ENCODE measurements at places on chromosomes 3 and 15. TPM values are rescaled to one million over a fixed set of nuclear protein-coding genes. Genes with fewer than 3 reads are reported as not detected.
A peak's percentile ranks its signal among the peaks of the same experiment; 100 is the strongest.

- H3K27ac ChIP-seq, result no peak overlapping the region
- no peaks in the 10 kb centered on the region for H3K36me3 ChIP-seq
- H3K4me3 ChIP-seq, result no peak overlapping the region
- no peak for DNase-seq
Measured at GRCh38 chr3:177330779-177331178, 133.5 kb upstream of the TBL1XR1 start.

DNA sequence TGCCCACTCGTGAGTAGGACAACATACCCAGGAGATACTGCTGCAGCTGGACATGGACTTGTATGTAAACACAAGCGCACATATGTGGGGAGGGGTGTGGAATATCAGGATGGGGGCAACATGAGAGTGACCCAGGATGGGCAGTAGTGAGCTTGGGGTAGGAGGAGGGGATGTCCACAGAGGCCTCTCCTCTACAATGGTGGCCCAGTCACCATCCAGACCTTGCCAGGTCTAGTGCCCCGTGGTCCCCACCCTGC, 266 bp upstream of the ZBTB47 start:
- H3K27me3 ChIP-seq, result no peaks in the 10 kb centered on the region
- DNase-seq, result no peak
- H3K27ac ChIP-seq, result no peak overlapping the region
- H3K4me1 ChIP-seq, result peaks cover 31% of the 10 kb centered on the region

GRCh38 chr15:96247621-96248305, 82.7 kb upstream of the NR2F2 start:
- no peak overlapping the region for H3K4me3 ChIP-seq
- H3K36me3 ChIP-seq, result no peaks in the 10 kb centered on the region
- no peak overlapping the region for H3K27ac ChIP-seq
- no peaks in the 10 kb centered on the region for H3K4me1 ChIP-seq
- no peak for DNase-seq

Gene GPR15
- total RNA-seq, result 8.4 TPM

- H3K4me1 ChIP-seq, result peaks cover 15% of the 10 kb centered on the region
- H3K27ac ChIP-seq, result no peak overlapping the region
- no peaks in the 10 kb centered on the region for H3K27me3 ChIP-seq
- no peak for DNase-seq
Measured at GRCh38 chr3:129429080-129429451, 630 bp upstream of the EFCAB12 start.

- no peaks in the 10 kb centered on the region for H3K36me3 ChIP-seq
- DNase-seq, result no peak
- H3K4me1 ChIP-seq, result no peaks in the 10 kb centered on the region
- H3K27ac ChIP-seq, result no peak overlapping the region
Measured at GRCh38 chr3:114673481-114673880, 379.7 kb downstream of the TIGIT start.

- no peaks in the 10 kb centered on the region for H3K27me3 ChIP-seq
- no peak for DNase-seq
- no peak overlapping the region for H3K27ac ChIP-seq
- H3K36me3 ChIP-seq, result no peaks in the 10 kb centered on the region
- no peak overlapping the region for H3K4me3 ChIP-seq
- H3K4me1 ChIP-seq, result no peaks in the 10 kb centered on the region
Measured at GRCh38 chr3:193560870-193561269, 6.2 kb upstream of the ATP13A4 start.

DNA sequence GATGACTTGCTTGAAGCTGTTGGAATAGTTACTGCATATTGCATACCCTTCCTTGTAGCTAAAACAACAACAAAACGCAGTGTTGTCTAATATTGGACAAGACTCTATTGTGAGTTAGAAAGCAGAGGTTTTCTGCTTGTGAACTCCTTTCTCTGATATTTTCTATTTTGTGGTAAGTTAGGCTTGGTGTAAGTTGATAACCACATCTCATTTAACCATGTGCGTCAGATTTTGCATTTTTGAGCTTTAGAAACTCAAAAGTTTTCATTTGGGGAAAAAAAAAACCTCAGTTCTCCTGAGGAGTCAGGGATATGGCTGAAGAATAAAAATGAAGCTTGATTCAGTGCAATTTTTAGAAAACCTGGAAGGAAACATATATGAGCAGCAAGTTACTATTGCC, 1.5 kb downstream of the ARIH1 start:
- peaks cover 22% of the 10 kb centered on the region for H3K36me3 ChIP-seq
- peak overlapping the region; percentile 100 for H3K27ac ChIP-seq
- DNase-seq, result no peak

DNA sequence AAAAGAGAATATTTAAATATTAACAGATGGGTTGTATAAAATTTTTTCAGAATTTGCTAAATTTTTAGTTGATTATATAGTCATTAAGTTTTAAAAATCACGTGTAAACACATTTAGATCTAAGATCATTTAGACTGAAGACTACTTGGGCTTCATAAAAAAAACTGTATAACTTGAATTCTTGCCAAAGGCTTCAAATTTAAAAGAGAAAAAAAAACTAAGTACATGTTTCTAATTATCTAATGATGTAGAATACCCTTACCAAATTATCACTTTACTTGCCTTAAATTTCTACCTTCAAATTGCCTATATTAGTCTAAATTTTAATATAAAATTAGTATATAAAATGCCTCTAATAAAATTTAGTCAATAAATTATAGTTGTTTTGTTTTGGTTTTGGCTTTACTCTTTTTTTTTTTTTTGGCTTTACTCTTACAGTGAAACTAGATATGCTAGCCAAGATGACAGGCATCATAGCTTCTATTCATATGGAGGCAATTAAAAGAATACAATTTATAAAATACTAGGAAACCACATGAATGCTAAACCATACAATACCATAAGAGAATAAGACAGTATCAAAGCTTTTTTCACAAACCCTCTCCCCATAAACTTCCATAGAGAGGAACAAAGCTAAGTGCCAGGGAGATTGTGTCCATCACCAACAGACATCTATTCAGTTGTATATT, 183.1 kb upstream of the KCNMB2 start:
- no peak overlapping the region for H3K4me3 ChIP-seq
- no peak overlapping the region for H3K27ac ChIP-seq
- no peak for DNase-seq
- H3K27me3 ChIP-seq, result no peaks in the 10 kb centered on the region
- H3K4me1 ChIP-seq, result no peaks in the 10 kb centered on the region
- H3K36me3 ChIP-seq, result no peaks in the 10 kb centered on the region

DNA sequence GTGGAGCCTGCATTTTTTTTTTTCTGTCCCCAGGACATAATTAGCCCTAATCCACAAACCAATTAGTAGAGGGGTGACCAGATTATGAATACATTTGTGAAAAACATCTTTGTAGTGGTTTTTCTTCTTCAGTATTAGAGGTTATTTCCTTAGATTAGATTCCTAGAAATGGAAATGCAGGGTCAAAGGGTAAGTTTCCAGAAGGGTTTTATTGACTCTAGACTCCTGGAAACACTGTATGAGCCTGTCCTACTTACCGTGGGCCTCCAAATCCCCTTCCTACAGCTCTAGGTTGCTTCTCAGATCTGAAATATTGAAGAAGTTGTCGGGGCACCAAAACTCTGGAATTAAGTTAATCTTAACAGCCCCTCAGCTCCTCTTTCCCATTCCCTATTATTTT, 22.4 kb downstream of the SQOR start:
- H3K27me3 ChIP-seq, result no peaks in the 10 kb centered on the region
- no peak overlapping the region for H3K4me3 ChIP-seq
- H3K27ac ChIP-seq, result no peak overlapping the region
- peaks cover 34% of the 10 kb centered on the region for H3K36me3 ChIP-seq

DNA sequence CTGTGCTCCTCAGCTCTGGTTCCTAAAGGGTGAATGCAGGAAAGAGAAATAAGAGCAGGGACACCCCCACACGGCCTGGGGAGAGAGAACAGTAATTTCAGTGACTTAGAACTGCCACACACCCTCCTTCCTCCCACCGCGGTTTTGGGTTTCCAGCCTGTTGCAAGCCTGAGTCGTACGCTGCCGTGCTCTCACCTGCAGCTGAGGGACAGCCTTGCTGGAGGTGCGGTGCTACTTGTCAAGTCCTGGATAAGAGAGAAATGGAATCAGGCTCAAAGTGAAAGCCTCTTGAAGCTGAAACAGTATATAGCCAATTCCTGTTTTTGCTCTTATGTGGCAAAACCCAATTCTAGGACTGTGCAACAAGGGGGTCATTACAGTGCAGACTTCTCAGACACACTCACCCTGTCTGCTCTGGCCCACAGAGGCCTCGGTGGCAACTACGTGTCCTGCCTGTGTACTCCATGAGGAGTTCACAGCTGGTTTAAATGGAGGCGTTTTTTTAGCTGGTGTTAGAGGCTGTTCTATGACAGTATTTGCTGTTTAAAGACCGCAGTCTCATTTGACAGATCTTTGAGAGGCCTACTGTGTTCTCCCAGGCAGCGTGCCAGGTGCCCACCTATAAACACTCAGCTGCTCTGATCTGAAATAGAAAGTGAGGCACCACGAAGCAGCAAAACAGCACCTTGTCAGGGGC, 42.9 kb downstream of the TBC1D2B start:
- H3K4me3 ChIP-seq, result peak overlapping the region; percentile 9
- DNase-seq, result peak; percentile 77
- H3K36me3 ChIP-seq, result peaks cover 10% of the 10 kb centered on the region
- no peaks in the 10 kb centered on the region for H3K27me3 ChIP-seq
- H3K4me1 ChIP-seq, result peaks cover 68% of the 10 kb centered on the region

GRCh38 chr3:126287171-126287535, 70.1 kb downstream of the KLF15 start:
- H3K36me3 ChIP-seq, result no peaks in the 10 kb centered on the region
- peaks cover 4% of the 10 kb centered on the region for H3K4me1 ChIP-seq
- no peak overlapping the region for H3K27ac ChIP-seq

DNA sequence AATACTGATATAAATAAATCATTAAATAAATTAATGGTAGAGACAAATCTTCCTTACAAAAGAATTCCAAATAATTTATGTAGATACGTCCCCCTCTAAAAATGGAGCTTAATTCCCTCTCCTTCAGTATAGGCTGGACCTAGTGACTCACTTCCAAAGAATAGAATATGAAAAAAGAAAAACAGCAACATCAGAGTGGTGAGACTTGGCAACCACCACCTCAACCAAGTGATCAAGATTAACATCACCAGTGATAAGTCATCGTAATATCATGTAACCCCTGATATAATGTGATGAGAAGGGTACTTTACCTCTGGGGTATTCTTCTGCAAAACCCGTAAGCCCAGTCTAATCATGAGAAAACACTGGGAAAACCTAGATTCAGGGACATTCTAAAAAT, 13.4 kb downstream of the GOLGB1 start:
- H3K27me3 ChIP-seq, result no peaks in the 10 kb centered on the region
- DNase-seq, result no peak
- no peaks in the 10 kb centered on the region for H3K36me3 ChIP-seq
- no peak overlapping the region for H3K27ac ChIP-seq
- H3K4me3 ChIP-seq, result no peak overlapping the region
- no peaks in the 10 kb centered on the region for H3K4me1 ChIP-seq

Gene GOLGA8H
- total RNA-seq, result not detected

DNA sequence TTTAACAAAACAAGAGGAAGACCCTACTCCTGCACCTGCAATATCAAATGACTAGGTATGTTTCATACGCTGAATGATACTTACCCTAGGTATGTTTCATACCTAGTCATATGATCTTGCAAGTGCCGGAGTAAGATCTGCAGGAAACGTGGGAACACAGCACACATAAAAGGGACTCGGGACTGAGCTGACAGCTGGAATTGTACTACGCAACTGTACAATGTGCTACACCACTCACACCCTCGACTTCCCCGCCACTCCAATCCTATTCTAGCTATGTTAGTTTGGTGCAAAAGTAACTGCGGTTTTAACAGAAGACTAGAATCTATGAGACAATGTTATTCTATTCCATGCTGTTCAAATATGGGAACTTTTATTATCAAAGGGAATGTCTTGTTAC, 22.0 kb downstream of the CRBN start:
- no peak for DNase-seq
- H3K36me3 ChIP-seq, result peaks cover 93% of the 10 kb centered on the region
- H3K27me3 ChIP-seq, result no peaks in the 10 kb centered on the region
- no peak overlapping the region for H3K27ac ChIP-seq

DNA sequence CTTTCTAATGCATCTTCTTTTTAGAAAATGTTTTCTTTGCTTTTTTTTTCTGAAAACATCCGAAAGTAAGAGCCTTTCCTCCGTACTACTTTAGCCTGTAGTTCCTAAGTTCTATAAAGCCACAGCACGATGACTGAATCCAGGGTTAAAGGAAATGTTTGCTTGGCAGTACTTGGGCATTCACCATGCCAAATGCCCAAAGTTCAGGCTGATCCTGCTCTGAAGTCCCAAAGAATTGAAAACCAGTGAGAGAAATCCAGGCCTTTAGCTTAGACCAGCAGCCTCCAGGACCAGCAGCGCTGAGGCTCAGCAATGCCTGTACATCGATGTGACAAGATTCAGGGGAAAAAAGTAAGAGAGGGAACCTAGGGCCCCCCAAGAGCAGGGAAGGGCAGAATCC, 35.1 kb downstream of the CCK start:
- no peak overlapping the region for H3K4me3 ChIP-seq
- no peak overlapping the region for H3K27ac ChIP-seq

DNA sequence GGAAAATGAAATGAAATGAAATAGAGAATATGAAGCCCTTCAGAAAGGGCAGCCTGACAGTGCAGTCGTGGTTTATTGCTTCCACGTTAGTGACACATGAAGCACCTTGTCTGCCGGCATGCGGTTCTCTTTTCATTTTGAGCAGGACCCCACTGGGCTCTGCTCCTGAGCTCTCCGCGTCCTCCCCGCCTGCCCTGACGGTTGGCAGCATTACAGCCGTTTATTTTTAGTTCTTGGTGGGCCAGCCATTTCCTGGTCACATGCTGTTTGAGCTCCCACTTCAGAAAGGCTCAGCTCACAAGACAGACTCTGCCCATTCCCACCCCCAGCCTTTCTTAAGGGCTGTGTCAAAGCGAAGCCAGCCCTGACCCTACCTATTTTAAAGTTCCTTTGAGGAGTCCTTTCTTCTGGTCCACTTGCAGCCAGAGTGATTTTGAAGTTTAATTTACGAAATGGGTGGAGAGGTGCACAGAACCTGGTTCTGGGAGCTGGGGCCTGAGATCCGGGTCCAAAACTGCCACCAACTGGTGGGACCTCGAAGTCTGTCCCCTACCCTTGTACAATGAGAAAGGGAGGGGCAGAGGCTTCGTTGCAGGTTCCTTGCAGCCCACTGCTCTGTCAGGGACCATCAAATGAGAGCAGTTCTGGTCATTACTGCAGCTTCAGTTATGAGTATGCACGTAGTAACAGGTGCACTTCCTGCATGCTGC, 60.1 kb downstream of the MGLL start:
- H3K27me3 ChIP-seq, result peaks cover 3% of the 10 kb centered on the region
- H3K36me3 ChIP-seq, result no peaks in the 10 kb centered on the region
- H3K4me3 ChIP-seq, result no peak overlapping the region
- no peaks in the 10 kb centered on the region for H3K4me1 ChIP-seq
- H3K27ac ChIP-seq, result no peak overlapping the region

DNA sequence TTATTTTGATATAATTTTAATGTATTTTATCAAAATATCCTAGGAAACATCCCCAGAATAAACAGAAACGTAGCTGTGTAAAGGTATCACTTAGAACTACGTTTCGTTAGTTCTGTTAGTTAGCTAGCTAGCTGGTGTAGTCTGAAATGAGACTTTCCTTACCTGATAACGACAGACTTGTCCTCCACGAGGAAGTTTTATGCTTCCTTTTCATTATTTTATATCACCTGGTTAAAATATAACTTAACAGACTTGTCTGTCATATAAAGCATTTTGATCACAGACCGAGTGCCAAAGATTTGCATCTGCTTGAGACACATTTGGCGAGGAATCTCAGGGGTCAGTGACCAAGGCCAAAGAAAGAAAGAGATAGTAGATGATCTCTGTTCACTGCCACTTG, 829.5 kb downstream of the VGLL3 start:
- H3K36me3 ChIP-seq, result no peaks in the 10 kb centered on the region
- no peaks in the 10 kb centered on the region for H3K4me1 ChIP-seq
- no peak overlapping the region for H3K27ac ChIP-seq
- H3K27me3 ChIP-seq, result no peaks in the 10 kb centered on the region
- no peak overlapping the region for H3K4me3 ChIP-seq
- no peak for DNase-seq

Data from CD4-positive, alpha-beta T cell (primary cell).